Activated CD4-positive, CD25-positive, alpha-beta regulatory T cell treated with anti-CD3 and anti-CD28 coated beads, Interleukin-2, amount 50 U/mL, for 16 hours (primary cell): ENCODE measurements at places on chromosomes 3 and 15.

DNA sequence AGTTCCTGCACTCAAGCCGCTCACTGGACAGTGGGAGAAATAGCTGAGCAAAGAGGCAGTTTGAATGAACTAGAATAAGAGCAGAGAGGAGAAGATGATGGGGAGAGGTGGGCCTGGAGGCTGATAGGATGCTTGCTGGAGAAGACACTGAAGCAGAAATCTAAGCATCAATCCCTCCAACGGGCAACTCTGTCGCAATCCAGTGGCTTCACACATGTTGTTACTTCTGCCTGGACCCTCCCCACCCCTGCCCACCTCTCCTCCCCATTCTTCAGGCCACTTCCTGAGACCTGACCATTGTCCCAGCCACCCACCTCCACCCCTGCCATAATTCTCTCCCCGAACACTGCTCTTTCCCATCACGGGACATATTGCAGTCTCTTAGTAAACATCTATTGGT, 76.0 kb downstream of the SRGAP3 start:
- DNase-seq, result no peak

- DNase-seq, result no peak
These were observed 69.4 kb upstream of the FOXP1 start for GRCh38 chr3:71652781-71653413.

GRCh38 chr3:53132347-53132746, 2.1 kb upstream of the RFT1 start:
- no peak for DNase-seq

DNA sequence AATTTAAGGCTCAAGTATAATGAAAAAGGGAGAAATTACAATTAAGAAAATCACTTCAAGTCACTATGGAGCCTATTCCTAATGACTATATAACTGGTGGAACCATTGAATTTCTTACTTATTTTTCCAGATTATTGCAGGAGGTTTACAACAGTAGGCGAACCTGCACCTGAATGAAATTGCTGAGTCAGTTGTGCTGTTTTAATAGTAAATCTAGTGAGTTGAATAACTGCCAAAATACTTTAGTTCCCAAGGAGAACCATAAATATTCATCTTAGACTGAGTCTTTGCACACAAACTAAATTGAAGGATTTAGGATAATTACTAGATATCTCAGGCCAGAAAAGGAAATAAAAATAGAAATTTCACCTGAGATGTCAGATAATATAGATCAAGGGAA, 1052.8 kb downstream of the NAALADL2 start:
- DNase-seq, result no peak

GRCh38 chr15:83092309-83092976, 15.0 kb upstream of the TM6SF1 start:
- no peak for DNase-seq
